ENCODE measurements at places on chromosomes 16 and 17.

DNA sequence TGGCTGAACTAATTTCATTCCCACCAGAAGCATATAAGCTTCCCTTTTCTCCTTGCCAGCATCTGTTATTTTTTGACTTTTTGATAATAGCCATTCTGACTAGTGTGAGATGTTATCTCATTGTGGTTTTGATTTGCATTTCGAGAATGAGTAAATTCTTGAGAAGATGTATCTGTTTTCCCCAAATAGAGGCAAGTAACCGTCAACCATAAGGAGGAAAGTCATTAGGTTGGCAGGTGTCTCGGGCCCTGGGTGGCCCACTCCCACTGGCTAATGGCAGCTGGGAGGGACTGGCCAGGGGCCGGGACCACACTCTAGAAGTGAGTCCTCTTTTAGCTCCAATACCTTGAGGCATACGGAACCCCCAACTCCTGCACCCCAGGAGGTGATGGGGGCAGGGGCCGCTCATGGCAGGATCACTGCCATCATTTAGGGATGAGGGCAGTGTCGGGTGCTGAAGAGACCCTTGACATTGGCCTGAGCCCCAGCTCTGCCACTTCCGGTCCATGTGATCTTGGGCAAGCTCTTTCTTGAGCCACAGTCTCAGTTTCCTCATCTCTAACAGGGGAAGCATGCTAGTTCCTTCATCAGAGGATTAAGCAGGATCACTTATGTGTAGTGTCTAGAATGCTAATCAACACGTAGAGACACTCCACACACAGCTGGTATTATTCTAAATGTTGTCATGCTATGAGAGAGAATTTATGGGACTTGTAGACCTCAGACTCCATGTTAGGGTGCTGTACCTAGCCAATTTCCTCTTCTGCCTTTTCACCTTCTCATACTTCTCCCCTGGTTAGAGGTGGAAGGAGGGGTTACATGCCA is 44.3 kb downstream of the RGS9 start:
- DNase-seq: no peak

- no peak for DNase-seq
Measured at GRCh38 chr17:77688369-77688768, 270.1 kb upstream of the TNRC6C start.

DNA sequence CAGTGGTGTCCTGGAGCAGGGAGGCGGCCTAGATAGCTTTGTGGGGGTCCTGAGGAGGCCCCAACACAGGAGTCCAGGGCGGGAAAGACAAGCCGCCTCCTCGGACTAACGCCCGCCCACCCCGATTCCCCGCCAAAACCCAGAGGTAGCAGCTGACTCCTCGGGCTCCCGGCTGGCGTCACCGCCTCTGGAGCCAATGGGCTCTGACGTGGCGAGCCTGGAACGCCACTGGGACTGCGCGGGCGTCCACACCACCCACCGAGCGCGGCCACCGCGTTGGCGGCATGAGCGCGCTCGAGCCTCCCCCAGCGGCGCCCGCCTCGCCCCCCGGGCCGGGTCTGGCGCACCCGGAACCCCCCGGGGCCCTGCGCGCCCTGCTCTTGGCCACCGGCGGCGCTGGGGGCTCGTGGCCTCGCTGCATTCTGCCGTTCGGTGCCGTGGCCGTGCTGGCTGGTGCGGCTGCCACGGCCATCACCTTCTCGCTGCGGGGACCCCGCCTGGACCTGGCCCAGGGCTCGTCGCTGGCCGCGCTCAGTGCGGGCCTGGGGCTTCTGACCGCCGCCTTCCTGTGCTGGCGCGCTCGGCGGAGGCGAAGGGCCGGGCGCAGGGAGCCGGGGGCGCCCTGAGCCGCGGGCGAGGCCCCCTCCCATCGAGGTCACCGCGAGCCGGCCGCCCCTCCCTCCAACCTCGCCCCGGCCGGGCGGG is 3.4 kb upstream of the NTN3 start:
- DNase-seq: no peak

- DNase-seq: no peak
Measured at GRCh38 chr16:87278191-87279093, 38.8 kb downstream of the C16orf95 start.

GRCh38 chr17:45222289-45222995 is 757 bp downstream of the FMNL1 start:
- DNase-seq: no peak

DNA sequence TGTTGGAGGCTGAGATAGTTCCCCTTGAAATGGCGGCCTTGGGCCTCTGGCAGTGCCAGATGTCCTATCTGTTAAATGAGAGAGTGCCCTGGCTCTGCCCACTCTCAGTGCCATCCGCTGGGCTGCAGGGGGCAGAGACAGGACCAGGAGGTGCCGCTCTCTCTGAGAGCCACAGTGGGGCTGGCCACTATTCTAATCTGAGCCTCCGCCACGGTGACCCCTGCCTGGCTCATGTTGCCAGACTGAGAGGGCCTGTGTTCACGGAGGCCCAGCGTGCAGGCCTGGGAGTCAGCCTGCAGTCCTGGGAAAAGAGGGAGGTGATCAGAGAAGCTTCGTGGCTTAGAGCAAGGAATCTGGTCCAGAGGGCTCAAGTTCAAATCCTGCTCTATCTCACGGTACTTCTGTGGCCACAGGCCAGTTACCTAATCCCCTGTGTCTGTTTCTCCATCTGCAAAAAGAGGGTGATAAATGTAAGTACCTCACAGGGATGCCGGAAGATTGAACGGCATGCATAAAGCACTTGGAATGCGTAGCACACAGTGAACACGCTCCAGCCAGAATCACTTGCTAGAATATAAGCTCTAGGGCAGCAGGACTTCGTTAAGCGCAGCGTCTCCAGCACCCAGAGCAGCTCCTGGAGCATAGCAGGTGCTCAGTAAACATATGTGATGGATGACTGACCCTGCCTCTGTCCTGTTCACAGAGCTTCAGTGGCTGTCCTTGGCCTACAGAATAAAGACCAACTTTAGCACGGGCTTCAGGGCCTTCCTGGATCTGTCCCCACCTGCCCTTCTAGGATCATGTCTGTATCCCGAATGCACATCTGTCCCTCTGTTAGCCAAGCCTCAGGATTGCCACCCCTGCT is 6.3 kb downstream of the ATP2A3 start:
- DNase-seq: no peak

GRCh38 chr17:2390199-2390836 is 10.5 kb downstream of the MNT start:
- DNase-seq: no peak

DNA sequence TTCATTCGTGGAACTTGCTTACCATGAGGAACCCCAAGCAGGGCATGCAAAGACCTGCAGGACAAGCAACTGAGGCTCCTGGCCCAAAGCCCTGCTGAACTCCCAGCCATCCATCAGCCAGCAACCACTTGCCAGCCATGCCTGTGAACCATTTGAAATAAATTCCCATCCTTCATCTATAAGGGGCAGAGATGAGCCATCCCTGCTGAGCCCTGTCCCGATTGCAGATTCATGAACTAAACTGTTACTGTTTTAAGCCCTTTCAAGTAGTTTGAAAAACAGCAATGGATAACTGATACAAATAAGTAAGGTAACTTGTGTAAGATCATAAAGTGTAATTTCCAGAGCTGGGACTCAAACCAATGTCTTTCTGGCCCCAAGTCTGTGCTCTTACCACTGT is 114.4 kb upstream of the WSCD1 start:
- no peak for DNase-seq

DNA sequence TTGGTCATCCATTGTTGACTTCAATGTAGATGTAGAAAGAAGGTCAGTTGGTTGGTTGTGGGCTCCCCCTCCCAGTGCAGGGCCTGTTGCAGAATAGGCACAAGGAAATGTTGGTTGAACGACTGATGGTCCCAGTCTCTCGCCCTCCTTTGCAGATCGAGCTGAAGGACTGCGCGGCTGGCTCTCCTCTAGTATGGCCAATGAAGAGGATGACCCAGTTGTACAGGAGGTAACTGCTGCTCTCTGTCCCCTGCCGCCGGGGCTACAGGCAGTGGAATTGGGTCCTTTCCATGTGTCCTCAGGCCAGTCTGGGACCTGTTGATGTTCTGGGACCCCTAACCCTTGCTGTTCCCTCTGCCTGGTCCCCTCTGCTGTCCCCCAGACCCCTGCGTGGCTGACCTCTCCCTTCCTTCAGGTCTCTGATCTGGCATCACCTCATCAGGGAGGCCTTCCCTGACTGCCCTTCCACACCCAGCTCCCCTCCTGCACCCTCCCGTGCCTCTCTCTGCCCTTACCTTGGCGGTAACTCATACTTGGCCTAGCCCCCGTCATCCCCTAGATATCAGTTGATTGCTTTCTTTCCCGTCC is 5.7 kb downstream of the POLR3E start:
- no peak for DNase-seq

DNA sequence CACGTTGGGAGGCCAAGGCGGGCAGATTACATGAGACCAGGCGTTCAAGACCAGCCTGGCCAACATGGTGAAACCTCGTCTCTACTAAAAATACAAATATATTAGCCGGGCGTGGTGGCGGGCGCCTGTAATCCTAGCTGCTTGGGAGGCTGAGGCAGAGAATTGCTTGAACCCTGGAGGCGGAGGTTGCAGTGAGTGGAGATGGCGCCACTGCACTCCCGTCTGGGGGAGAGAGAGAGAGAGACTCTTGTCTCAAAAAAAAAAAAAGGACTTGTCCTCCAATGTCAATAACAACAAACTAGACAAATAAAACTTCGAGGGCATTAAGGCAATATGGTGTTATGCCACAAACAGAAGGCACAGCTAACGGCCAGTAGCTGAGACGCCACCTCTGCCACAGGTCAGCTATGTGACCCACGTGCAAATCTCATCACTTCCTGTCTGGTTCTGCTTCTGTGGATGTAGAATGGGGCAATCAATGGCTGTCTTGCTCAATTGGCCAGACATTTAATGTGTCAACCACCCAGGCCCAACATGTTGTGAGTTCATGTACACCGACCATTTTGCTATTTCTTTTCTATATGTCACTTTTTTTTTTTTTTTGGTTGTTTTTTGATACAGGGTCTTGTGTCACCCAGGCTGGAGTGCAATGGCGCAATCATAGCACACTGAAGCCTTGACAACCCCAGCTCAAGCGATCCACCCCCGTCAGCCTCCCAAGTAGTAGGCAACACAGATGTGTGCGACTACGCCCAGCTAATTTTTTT is 834 bp upstream of the TXNDC11 start:
- no peak for DNase-seq

DNA sequence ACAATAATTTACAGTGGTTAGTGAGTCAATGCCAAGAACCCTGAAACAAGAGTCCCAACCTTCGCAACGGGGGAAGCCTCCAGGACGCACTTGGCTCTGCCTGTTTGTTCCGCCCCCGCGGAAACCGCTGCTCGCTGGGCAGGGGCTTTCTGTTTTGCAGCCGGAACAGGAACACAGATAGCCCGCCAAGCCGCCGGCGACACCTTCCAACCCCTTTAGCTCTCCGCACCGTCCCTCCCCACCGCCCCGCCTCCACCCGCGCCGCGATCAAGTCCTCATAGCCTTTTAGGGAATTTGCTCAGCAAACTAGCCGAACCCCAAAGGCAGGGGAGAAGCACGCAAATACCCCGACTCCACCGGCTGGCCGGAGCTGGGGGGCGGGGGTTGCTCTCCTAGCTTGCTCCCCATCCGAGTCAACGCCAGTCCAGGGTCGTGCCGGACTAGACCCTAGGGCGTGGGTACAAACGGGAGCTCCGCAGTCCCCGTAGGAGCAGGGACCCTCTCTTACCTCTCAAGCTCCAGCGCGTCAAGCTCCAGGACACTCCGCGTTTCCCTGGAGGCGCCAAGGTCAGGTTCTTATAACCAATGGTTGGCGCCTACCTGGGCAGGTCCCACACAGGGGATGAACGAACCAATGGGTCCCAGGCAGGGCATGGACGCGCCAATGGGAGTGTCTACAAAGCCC is at the start of gene SLFN13:
TSS of gene SLFN13 (minus strand) at position 553 of the 685 bp plus-strand sequence. CDS start 3,086 bp downstream, outside the sequence.
- no peak for DNase-seq

GRCh38 chr16:57992084-57992483 is 8.4 kb downstream of the ZNF319 start:
- DNase-seq: no peak

DNA sequence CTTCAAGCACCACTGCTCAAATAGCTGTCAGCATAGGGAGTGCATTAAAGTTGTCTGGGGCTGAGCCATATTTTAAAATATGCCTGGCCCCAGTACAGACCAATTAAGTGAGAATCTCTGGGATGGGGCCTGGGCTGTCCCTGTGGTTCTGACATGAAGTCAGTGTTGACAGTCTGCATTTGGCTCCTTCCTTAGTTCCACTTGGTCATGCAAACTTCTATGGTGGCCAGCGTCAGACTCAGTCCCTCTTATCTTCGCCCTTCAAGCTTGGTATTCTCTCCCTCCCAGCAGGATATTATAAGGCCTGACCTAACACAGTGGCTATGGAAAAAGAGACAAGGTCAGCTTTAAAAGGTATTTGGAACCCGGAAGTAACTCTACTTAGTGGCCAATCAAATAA is 177.2 kb downstream of the PMP22 start:
- DNase-seq: no peak

DNA sequence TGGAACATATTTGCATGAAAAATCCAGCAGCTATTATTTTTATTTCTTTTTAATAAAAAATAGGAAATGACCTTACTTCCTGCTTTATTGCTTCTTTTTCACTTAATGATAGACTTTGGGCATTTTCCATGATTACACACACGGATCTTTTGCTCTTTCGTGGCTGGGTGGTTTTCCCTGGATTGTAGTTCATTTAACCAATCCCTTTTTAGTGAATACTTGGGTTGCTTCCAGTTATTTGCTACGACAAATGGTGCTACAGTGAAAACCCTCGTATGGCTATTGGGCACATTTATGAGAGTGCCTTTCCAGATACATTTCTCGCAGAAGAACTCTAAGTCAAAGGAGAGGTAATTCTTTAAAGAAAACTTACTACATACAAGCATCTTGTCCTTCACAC is 38.6 kb downstream of the FOXL1 start:
- no peak for DNase-seq

DNA sequence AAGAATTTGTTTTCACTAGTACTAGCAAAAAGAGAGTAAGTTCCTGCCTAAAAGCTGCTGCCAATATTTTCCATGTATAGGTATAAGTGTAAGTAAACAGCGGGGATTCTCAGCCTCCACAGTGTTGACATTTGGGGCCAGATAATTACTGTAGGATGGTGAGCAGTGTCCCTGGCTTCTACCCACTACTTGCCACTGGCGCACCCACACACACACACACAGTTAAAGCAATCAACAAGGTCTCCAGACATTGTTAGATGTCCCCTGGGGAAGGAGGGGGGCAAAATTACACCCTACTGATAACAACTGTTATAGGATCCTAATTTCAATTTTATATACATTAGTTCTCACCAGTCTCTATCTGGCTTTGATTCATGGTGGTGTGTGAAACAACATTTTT is 417.0 kb upstream of the PSMD7 start:
- no peak for DNase-seq

DNA sequence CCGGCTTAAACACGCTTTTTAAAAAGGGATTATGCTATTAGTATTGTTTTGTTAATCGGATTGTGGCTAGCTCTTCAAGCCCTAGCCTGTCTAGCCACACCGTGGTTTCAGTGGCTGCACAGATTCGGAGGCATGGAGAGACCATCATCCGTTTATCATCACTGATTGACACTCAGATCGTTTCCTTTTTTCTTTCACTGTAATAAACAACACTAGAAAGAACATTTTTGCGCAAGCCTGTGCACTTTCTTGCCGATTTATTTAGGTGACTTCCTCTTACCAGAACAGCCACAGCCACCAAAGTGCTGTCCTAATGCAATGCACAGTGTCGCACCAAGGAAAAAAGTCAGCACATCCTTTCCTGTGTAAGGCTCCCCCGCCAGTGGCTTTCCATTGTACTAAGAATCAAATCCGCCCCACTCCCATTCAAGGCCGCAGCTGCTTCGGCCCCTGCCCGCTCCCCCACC is 78.2 kb downstream of the CRISPLD2 start:
- DNase-seq: no peak

GRCh38 chr16:83453977-83454376 is 353.8 kb upstream of the HSBP1 start:
- no peak for DNase-seq
